Activated CD4-positive, alpha-beta T cell treated with anti-CD3 and anti-CD28 coated beads, Interleukin-2, amount 50 U/mL, for 24 hours (primary cell): ENCODE measurements at places on chromosomes 7 and 10.

- DNase-seq: peak; percentile 17
Observed at GRCh38 chr10:45470098-45471012, 96.3 kb downstream of the ALOX5 start.

- no peak for DNase-seq
Observed at GRCh38 chr7:44224974-44225565, 24.3 kb downstream of the YKT6 start.

DNA sequence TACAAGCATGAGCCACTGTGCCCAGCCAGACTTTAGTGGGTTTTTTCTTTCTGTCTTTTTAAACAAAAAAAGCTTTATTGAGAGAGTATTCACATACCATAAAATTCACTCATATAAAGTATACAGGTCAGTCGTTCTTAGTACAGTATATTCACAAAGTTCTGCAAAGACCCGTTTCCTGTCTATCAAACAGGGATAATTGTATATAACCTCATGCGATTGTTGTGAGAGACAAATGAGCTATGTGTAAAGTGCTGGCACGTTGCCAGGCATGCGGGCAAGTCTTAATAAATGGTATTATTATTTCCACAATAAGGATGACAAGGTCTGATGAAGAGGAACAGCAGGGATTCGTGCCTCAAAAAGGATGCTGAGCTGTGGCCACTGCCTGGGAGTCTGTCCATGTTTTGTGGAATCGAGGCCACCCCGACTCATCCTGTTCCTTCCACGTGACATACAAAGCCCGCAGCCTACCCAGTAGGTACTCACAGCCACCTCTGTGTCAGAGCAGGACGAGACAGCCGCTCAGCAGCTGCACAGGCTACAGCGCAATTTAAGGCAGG, 51.6 kb downstream of the SMKR1 start:
- DNase-seq: no peak

DNA sequence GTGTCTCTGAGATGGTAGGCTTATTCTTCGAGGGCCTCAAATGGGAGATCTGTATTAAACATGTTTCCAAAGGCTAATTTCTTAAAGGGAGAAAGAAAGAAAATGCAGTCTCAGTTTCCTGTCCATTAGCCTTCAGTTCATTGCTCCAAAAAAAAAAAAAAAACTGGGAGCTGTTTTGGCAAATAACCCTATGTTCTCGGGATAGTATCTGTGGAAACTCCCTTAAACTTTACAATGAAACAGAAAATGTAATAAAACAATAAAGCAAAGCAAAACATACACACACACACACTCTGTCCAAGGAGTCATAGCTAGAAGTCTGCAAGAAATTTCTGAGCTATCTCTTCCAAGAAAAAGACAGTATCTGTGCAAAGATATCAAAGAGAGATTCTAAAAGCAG, 172.5 kb upstream of the CELF2 start:
- no peak for DNase-seq

DNA sequence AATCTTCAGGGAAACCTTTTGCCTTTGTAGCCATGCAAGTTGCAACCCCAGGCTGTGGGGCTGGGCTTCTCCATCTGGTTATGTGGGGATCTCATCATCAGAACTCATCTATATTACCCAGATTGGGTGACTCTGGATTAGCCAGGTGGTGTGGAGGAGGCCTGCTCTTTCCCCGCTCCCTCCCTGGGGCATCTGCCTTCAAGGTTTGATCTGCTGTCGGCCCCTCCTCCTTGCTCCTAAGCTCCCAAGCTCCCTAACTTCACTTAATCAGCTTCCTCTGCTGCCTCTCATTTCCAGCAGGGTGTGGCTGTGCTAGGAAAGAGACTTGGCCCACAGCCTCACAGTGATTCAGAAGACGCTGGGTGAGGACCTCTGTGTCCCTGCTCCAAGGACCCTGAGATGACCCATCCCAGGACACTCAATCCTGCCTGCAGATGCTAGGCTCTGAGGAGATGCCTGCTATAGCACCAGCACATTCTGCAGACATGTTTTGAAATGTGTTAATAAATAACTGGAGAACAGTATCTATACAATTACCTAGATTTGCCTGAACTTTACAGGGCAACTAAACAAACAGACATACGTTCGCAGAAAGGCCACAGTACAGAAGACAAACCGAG, 392.1 kb upstream of the PODXL start:
- no peak for DNase-seq

DNA sequence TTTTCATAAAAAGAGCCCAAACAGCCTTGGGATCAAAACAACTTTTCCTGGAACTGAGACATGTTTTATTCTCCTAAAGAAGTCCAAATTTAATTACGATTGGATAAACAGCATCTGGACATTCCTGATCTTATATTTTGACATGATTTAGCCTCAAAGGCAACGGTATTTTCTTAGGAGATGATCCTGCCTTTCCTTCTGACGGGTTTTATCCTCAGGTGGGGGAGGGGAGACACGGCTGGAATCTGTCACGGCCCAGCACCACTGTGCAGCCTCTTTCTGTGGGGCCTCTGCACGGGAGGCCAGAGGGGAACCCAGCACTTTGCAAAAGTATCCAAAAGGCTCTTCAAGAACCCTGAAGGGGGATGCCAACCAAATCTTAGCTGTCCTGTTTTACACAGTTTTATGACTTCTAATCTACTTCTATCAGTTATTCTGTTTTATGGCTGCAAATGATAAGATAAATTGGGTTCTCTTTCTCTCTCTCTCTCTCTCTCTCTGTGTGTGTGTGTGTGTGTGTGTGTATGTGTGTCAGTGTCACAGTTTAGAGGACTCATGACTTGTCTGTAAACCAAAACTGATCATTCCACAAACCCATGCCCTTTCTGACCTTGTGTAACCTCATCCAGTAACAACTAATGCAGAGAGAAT, 321.1 kb upstream of the NPVF start:
- no peak for DNase-seq

DNA sequence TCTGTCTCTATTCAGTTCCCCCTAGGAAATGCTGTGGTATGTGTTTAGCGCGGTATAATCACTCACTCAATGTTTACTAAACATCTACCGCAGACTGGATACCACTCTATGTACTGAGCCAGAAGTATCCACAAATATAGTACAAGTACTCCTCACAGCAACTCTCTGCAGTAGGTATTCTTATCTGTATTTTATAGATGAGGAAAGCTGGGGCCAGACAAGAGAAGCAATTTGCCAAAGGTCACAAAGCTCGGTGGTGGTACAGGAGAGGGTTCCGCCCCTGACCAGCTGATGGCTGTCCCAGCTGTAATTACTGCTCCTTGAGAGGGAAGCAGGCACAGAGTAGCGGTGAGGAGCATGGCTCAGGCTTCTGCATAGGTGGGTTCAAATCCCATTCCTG, 184.1 kb downstream of the DOCK4 start:
- no peak for DNase-seq

DNA sequence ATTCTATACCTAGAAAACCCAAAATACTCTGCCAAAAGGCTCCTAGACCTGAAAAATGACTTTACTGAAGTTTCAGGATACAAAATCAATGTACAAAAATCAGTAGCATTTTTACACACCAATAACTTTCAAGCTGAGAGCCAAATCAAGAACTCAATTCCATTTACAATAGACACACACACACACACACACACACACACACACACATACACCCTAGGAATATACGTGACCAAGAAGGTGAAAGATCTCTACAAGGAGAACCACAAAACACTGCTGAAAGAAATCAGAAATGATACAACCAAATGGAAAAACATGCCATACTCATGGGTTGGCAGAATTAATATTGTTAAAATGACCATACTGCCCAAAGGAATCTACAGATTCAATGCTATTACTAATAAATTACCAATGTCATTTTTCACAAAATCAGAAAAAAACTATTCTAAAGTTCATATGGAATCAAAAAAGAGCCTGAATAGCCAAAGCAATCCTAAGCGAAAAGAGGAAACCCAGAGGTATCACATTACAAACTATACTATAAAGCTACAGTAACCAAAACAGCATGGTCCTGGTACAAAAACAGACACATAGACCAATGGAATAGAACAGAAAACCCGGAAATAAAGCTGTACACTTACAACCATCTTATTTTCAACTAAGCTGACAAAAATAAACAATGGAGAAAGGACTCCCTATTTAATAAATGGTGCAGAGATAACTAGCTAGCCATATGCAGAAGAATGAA, 122.0 kb downstream of the MICU1 start:
- DNase-seq: no peak

DNA sequence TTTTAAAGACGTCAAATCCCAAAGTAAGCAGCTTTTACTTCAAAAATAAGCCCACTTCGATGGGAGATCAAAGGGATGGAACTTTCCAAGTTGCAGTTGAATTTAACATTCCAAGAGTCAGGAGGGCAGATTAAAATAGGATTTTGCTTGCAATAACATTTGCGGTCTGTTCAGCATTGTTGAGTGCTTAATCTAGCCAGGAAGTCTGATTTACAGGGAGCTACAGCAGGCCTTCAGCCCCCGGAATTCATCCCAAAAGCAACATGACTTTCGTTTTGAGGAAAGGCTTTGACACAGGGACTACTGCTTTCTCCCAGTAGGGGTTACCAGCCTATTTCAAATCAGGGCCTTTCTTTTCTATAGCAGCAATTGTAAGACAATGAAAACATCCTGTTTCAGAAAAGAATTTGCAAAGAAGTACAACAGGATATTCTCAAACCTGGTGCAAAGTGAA, 279.6 kb upstream of the PITRM1 start:
- no peak for DNase-seq

DNA sequence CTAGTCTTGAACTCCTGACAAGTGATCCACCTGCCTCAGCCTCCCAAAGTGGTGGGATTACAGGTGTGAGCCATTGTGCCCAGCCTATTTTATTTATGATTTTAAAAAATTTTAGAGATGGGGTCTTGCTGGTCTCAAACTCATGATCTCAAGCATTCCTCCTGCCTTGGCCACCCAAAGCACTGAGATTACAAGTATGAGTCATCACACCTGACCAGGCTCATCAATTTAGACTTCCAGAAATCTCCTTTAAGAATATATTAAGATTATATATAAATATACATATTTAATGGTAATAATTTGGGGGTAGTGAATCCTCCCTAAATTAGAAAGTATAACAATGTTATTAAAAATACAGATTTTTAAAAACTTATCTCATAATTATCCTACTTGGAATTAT, 29.1 kb downstream of the LAMB1 start:
- no peak for DNase-seq

DNA sequence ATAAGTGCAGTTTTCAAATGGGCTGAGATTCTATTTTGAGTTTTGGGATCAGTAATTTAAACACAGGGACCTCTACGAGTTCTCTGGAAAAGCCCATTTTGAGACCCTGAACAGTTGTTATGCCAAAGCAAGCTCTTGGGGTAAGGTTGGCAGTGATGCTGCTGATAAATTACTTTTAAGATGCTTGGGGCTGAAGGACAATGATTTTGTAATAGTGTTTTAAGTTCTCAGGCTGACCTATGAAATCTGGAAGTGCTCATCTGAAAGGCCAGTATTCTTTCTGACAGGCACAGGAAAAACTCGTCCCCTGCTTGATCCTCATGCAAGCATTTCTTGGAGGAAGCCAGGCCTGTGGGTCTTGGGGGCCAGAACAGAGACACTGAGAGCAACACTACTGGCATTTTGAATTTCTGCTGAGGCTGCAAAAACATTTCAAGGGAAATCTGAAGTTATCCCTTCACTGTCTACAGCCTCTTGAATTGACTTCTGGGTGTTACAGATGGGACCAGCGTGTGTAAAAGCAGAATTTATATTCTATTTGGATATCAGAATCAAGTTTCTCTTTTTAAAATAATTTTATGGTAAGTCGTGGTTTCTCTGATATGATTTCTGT, 79.7 kb downstream of the AUTS2 start:
- no peak for DNase-seq

DNA sequence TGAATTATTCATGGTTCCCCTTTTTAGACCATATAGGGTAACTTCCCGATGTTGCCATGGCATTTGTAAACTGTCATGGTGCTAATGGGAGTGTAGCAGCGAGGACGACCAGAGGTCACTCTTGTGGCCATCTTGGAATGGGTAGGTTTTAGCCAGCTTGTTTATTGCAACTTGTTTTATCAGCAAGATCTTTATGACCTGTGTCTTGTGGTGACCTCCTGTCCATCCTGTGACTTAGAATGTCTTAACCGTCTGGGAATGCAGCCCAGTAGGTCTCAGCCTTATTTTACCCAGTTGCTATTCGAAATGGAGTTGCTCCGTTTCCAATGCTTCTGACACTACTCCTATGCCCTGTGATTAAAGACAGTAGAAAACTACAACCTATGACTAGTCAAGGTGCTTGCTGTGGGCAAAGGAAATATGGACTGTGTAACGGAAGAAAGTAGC, 18.8 kb upstream of the PAXIP1 start:
- no peak for DNase-seq

- DNase-seq: no peak
Observed at GRCh38 chr7:84950836-84951235, 236.0 kb downstream of the SEMA3D start.

- DNase-seq: no peak
Observed at GRCh38 chr7:98341106-98341505, 59.6 kb downstream of the BRI3 start.

DNA sequence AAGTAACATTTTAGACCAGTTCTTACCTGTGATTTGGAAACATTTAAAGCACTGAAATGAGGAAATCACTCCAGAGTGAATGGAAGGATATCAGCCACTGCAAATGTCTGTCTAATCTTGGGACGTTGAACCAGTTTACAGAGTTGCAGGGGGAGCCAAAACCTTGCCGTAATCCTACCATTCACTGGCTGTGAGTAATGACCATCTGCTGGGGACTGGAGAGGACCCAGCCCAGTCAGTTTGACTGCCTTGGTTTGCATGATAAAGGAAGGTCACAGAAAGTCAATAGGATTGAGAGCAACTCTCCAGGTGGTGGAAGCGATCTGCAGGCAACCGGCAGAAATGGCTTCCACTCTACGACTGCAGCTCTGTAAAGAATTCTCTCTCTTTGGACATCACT, 167.2 kb downstream of the AKR1D1 start:
- no peak for DNase-seq

DNA sequence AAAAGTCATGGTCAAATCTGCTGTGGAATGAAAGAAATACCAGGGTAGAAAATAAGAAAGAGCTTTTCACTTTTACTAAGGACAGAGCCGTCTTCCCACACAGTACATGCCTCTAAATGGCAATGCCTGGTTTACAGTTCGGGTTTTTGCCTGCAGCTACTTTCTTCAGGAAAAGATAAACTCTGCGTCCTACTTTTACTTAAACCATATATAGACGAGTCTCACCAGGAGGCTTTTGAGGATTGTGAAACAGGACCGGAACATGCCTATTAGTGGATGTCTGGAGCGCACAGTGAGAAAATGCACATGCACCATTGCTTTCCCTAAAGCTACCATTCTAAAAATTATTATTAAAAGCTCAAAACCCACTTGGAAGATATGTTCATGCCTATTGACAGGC, 70.5 kb downstream of the KLF6 start:
- DNase-seq: no peak

DNA sequence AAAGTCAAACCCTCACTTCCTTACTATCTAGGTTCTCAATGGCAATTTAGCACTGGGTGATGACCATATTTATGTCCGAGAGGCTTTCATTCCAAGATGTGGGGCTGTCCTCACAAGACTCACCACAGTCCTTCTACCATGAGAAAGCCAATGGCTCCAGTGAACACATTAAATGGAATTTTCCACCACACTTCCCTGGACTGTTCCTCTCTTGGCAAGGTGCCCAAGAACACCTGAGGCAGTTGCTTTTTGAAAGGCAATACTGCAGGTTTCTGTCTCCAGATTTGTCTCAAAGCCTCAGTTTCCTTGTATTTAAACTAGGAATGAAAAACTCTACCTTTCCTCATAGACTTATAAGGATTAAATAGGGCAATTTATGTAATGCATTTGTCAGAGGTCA, 24.2 kb downstream of the AFAP1L2 start:
- no peak for DNase-seq
